GM10248 (cell line): ENCODE measurements at places on chromosomes 5 and 9.

DNA sequence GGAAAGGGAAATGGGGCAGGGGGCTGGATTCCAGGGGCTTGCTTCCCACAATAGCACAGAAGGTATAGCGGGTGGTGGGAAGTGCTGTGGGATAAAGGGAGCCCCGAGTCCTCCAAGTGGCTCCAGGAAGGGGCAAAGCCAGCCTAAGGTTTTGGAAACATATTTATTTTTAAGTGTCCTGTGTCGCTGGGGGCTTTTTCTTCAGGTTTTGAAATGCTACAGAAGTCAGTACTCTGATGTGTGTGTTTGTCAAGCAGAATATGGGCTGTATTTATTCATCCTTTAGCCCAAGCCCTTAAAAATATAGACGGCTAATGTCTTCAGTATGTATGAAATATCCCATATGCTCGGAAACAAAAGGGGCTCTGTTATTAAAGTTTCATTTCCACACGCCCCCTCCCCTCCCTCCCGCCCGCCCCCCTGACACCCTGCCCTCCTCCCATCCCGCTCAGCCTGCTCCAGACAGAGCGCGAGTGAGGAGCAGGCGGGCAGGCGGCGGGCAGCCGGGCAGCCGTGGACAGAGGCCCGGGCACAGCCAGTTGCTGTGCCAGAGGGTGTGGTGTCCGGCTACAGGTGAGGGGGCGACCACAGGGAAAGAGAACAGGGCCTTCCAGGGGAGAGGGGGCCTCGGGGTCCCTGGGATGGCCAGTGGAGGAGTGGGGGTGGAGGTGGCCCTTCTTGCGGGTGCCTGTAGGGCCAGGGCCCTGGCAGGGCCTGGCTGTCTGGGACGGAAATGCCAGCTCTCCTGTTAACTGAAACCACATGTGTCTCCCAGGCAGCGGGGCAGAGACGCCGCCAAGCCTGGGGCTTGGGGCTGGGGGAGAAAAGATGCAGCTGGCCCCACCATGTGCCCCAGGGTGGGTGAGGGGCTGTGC, 39.6 kb upstream of the SYNPO start:
- DNase-seq, result no peak

GRCh38 chr5:113017881-113018635, 41.5 kb downstream of the DCP2 start:
- no peak for DNase-seq

DNA sequence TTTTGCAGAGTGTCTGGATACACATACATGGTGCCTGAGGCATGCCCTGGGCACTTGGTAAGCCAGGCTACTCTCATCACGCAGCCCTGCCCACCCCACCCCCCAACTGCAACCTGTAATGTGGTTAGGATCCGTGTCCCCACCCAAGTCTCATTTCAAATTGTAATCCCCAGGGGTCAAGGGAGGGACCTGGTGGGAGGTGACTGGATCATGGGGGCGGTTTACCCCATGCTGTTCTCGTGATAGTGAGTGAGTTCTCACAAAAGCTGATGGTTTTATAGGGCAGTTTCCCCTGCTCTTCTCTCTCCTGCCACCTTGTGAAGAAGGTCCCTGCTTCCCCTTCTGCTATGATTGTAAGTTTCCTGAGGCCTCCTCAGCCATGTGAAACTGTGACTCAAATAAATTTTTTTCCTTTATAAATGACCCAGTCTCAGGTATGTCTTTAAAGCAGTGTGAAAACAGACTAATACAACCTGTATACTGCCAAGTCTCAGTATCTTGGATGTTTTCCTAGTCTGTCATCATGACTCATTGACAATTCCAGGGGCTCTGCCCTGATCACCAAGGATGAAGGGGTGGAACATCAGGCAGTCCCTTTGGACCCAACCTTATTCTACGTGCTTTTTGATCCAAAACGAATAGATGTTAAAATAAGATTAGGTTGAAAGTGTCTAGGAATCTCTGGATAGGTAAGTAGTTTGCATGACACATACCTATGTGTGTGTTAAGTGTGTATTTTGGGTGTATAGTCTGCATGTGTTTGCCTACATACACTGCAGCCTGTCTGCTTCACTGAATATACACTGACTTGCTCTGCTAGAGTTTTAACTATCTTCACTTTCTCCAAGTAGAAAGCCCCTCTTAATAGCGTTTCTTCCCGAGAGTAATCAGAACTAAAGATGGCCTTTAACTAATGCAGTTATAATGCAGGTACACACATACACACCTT, 293.8 kb downstream of the SLIT3 start:
- DNase-seq, result no peak

DNA sequence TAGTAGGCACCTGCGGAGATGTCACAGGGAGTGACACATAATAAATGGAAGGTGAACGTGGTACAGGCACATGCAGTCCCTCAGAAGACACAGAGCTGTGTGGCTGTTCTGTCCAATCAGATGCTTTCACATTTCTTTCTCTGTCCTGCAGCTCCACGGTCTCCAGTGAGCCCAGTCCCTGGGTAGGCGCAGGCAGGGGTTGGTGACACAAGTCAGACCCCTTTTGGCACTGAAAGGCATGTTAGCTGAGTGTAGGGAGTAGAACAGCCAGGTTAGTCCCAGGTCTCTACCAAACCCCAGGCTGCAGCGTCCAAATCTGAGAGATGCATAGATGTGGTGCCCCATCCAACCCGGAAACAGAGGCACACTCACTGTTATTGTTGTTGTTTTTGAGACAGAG, 2.8 kb downstream of the SLC31A2 start:
- no peak for DNase-seq

GRCh38 chr5:132506094-132506692, 15.6 kb upstream of the IRF1 start:
- peak; percentile 62 for DNase-seq
